ENCODE measurements at places on chromosomes 11 and 22. TPM values are rescaled to one million over a fixed set of nuclear protein-coding genes. Genes with fewer than 3 reads are reported as not detected.

GRCh38 chr11:78787696-78788095 lies 213.0 kb upstream of the NARS2 start:
- H3K27ac ChIP-seq = no peak overlapping the region
- no peaks in the 10 kb centered on the region for H3K36me3 ChIP-seq
- no peaks in the 10 kb centered on the region for H3K4me1 ChIP-seq
- H3K27me3 ChIP-seq = no peaks in the 10 kb centered on the region
- DNase-seq = no peak
- no peak overlapping the region for H3K4me3 ChIP-seq

MRGPRE gene
- total RNA-seq = not detected

JHY gene
- 2.5 TPM for total RNA-seq

GRCh38 chr22:36073476-36073875 lies 44.9 kb upstream of the RBFOX2 start:
- H3K27me3 ChIP-seq = no peaks in the 10 kb centered on the region
- no peak overlapping the region for H3K4me3 ChIP-seq
- H3K36me3 ChIP-seq = no peaks in the 10 kb centered on the region
- DNase-seq = no peak

GGT5 gene
- total RNA-seq = 13.4 TPM

DNA sequence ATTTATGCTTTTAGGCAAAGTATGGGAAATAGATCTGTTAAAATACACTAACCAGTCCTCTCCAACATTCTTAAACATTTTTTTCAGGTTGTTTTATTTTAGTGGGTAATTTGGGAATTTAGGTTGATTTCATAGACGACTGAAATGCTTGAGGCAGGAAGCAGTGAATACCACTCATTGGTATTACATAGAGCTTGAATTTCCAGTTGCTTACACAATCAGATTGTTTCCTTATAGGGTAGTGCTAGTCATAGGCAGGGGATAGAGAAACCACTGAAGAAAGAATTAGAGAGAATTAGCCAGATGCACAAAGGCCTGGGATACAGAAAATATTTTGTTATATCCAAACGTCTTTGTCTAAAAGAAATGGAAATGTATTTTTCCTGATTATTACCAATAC lies 23.9 kb upstream of the LYVE1 start:
- H3K27ac ChIP-seq = no peak overlapping the region
- DNase-seq = no peak
- H3K4me1 ChIP-seq = peaks cover 13% of the 10 kb centered on the region
- H3K36me3 ChIP-seq = no peaks in the 10 kb centered on the region

- H3K4me1 ChIP-seq = peaks cover 4% of the 10 kb centered on the region
- no peaks in the 10 kb centered on the region for H3K36me3 ChIP-seq
- peaks cover 7% of the 10 kb centered on the region for H3K27me3 ChIP-seq
- no peak overlapping the region for H3K4me3 ChIP-seq
- DNase-seq = no peak
Measured at GRCh38 chr22:36541831-36542411, 13.0 kb upstream of the EIF3D start.

TMEM179B gene
- 72.6 TPM for total RNA-seq

MPPED2 gene
- 2.0 TPM for total RNA-seq

GRCh38 chr11:111730871-111731591 lies 35.2 kb downstream of the PPP2R1B start:
- H3K27me3 ChIP-seq = no peaks in the 10 kb centered on the region
- peak; percentile 91 for DNase-seq
- H3K27ac ChIP-seq = peak overlapping the region; percentile 91
- H3K36me3 ChIP-seq = peaks cover 24% of the 10 kb centered on the region
- H3K4me1 ChIP-seq = peaks cover 64% of the 10 kb centered on the region
- no peak overlapping the region for H3K4me3 ChIP-seq

TMEM191B gene
- 1.1 TPM for total RNA-seq

DNA sequence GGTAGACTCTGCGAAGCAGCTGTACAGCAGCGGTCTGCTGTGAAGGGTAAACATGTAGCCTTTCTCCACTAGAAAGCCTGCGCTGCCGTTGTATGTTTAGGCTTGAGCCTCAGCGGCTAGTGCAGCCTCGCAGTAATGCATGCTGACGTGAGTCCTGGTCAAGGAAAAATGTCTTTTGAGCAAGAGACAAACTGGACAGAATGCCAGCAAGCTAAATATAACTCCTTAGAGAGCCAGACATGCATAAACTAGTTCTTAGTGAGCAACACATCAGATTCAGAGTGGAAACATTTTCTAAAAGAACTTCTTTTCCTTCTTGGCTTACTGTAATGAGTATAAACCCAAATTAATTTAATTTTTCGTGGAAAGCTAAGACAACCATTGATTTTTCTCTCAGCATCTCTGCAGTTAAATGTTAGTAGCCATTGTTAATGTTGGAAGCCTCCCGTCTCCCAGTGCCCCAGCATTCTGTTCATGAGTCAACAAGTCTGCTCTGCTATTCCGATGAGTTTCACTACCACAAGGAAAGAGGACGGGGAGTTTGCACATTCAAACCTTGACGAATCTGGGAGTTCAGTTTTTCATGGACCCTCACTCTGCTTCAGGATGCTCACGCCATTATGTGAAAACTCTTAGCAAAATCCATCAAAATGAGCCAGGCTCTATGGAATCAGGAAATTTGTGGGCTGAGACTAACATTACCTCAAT lies 51.4 kb downstream of the JAM3 start:
- no peak for DNase-seq
- peaks cover 44% of the 10 kb centered on the region for H3K4me1 ChIP-seq
- H3K27ac ChIP-seq = peak overlapping the region; percentile 79
- H3K27me3 ChIP-seq = peaks cover 4% of the 10 kb centered on the region
- no peaks in the 10 kb centered on the region for H3K36me3 ChIP-seq

- no peaks in the 10 kb centered on the region for H3K27me3 ChIP-seq
- no peak overlapping the region for H3K4me3 ChIP-seq
- no peaks in the 10 kb centered on the region for H3K36me3 ChIP-seq
- H3K4me1 ChIP-seq = no peaks in the 10 kb centered on the region
- DNase-seq = no peak
- H3K27ac ChIP-seq = no peak overlapping the region
Measured at GRCh38 chr11:9862981-9863380, 199.1 kb downstream of the SWAP70 start.

IFITM2 gene
- total RNA-seq = 84.1 TPM

Data from suprapubic skin (tissue), 4 donors.